ENCODE measurements at places on chromosomes 1 and 21. TPM values are rescaled to one million over a fixed set of nuclear protein-coding genes. Genes with fewer than 3 reads are reported as not detected.

- DNase-seq: no peak
Observed at GRCh38 chr1:37553598-37553926, 531 bp downstream of the SNIP1 start.

- DNase-seq: no peak
Observed at GRCh38 chr1:201946224-201946908, at the start of gene LMOD1. Gene LMOD1, minus strand, starts transcription at chr1:201946548. Its CDS starts 208 bp downstream, at chr1:201946340.

GRCh38 chr1:204493984-204494280 lies 673 bp downstream of the PIK3C2B start:
- peak; percentile 50 for DNase-seq

DNA sequence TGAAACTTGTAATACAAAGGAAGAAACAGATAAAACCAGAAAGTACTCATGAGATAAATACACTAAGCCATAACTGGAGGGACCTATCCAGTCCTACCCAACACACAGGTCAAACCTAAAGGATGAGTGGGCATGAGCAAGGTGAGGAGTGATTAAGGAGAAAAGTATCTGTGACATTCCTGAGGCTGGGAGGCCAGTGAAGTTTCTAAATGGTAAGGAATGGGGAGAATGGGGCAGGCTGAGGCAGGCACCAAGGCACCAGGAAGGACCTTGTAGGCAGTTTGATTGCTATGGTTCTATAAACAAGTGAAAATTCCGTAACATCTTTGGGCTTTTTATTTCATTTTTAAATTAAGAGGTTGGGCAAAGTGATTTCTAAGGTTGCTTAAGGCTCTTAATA lies 10.4 kb downstream of the DDX59 start:
- DNase-seq: no peak

GRCh38 chr1:221543529-221544120 lies 198.3 kb downstream of the DUSP10 start:
- no peak for DNase-seq

- no peak for DNase-seq
Observed at GRCh38 chr1:11499601-11500331, 20.8 kb downstream of the DISP3 start.

- DNase-seq: no peak
Observed at GRCh38 chr1:104467590-104467989, 717.9 kb downstream of the AMY1C start.

The OBSCN gene
- 102 TPM for total RNA-seq

The CTSE gene
- total RNA-seq: not detected

The KRTCAP2 gene
- total RNA-seq: 148 TPM

The HYI gene
- total RNA-seq: 17.5 TPM

The SYCP1 gene
- total RNA-seq: not detected

The RIT1 gene
- 39.2 TPM for total RNA-seq

The DNALI1 gene
- total RNA-seq: 0.49 TPM

The DYRK1A gene
- 146 TPM for total RNA-seq

The ZNF670 gene
- 2.5 TPM for total RNA-seq

The PRAMEF15 gene
- not detected for total RNA-seq

Data from naive thymus-derived CD8-positive, alpha-beta T cell (primary cell).